ENCODE measurements at places on chromosomes 1 and 21.

GRCh38 chr1:17846341-17846740 lies 91.2 kb downstream of the ACTL8 start:
- no peak for DNase-seq

DNA sequence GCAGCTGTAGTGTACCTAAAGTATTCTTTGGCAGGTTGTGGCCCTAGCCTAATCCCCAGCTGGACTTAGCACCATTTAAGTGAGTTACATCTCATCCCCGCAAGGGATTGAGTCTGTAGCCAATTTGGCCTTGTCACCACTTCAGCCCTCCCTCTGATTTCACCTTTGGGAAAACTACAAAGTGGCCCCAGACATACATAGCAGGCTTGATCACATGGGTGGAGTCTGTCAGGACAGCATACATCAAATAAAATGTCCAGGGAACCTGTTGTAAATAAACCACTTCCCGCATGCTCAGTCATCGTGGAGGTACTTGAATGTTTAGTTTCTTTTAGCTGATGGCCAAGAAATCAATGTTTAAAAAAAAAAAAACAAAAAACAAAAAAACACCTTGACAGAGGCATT lies 142.5 kb downstream of the DHRS3 start:
- DNase-seq, result no peak

DNA sequence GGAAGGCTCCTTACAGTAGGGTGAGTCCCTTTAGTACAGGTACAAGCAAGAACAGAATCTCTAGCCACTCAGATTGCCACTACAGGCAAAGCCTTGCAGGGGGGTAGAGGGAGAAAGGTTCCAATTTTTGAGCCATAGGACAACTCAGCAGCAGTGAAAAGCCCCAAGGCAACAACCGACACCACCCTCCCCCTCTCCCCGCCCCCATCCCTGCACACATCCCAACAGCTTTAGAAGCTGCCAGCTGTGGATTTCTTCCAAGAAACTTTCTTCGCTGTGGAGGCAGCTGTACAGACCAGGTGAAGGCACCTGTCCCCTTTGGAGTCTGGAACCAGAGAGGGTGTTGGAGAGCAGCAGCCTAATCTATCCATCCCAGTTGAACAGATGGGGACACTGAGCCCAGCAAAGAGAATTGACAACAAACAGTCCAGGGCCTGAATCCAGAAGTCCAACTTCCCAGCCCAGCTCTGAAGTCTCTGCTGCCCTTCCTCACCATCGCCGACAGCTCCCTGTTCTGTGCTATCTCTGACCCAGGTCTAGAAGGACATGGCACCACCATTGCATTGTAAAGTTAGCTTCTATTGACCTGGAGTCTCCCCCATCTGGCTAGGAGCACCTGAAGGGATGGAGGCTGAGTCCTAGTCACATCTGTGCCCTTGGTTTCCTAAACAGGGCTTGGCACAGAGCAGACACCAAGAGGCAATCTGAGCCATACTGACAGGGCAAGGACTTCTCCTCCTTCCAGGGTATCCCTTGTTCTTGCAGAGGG lies 2.2 kb downstream of the TENT5B start:
- DNase-seq, result no peak

DNA sequence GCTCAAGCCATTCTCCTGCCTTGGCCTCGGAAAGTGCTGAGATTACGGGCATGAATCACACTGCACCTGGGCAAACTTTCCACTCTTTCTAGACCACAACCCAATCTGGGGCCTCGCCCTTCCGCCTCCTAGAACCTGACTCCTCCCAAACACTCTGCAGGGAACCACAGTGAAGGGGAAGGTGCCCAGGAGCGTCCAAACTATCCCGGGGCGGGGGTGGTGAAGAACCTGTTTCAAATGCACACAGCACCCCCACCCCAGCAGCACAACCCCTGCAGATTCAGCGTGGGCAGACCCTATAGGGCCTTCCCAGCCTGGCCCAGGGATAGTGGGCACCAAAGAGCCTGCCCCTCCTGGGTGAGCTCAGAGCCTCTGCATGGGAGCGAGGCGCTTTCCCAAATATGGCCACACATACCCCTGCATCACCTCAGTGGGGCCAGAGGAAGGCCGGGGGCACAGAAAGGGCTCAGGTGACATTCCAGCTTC lies 86.9 kb downstream of the STUM start:
- no peak for DNase-seq

DNA sequence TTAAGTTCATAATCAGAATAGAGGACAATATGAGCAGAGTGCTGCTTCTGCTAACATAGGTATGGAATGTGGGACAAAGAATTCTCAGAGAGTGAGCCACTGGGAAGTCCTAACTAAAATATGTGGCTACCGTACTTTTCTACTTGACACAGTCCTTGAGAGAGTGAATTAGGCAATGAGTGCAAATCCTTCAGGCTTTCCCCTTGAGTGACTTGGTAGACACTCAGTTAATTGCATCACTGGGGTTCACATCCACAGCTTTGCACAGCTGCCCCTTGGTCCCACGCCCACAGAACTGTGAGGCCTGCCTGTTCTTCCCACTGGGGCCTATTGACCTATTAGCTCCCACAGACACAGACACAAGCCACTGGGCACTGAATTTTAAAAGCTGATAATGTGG lies 40.5 kb upstream of the PAXBP1 start:
- DNase-seq, result no peak

DNA sequence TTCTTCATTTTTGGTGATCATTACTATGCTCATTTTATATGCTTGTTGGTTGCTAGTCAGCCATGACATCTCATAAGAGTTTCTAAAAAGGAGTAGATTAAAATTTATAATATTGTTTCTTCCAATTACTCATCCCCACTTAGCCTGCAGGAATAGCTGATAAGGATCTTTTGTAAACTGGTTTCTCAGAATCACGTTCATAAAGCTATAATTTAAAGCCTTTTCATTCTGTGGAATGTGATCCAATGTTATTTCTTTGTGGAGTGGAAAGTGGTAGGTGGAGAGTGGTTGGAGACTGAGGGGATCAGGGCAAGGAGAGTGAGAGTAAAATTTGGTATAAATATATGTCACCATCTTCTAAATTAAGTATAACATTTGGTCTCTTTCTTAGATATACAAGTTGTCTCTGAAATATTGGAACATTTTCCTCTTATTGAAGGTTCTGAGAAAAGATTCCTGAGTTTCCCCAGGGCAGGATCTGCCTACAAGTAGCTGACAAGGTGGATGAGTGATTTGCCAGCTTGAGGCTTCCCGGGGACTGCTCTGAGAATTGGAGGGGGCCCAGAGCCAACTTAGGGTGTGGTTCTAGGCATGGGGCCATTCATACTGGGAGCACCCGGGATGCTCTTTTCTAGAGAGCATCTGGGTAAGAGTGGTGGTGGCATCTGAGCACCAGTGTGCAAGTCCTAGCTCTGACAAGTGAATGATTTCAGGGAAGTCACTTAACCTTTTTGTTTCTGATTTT lies 116.4 kb downstream of the TBX19 start:
- no peak for DNase-seq

DNA sequence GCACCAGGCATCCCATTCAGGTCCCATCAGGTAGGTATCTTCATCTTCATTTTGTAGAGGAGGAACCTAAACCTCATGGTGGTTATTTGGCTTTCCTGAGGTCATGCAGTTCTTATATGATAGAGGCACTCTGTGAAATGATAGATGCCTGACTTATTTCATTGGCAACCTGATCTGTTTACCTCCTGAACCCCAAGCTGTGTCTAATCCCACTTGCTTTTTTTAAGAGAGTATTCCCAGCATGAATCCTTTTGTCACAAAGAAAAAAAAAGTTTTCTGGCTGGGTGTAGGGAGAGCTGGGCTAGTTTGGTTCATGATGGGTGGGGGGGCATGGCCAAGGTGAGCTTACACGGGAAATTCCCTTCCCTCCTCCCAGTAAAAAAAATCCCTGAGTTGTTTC lies 154.2 kb downstream of the TENT5C start:
- DNase-seq, result no peak

Data from NCI-H460 (cell line).